ENCODE measurements at places on chromosomes 5 and 9.

DNA sequence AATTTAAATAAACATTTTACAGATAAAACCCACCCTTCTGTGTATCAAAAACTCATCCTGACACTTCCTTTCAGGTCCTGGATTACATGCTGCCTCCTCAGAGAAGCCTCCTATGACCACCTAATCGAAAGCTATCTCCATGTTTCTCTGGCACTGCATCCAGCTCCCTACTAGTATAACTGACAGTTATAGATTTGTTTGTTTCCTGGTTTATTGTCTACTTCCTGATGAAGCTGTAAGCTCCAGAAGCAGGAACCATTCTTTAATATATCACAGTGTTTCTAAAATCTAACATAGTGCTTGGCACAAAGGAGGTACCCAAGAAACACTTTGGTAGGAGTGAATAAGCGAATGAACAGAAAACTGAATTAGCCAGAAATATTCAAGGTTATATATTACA, 270.4 kb downstream of the EFNA5 start:
- no peak for DNase-seq

DNA sequence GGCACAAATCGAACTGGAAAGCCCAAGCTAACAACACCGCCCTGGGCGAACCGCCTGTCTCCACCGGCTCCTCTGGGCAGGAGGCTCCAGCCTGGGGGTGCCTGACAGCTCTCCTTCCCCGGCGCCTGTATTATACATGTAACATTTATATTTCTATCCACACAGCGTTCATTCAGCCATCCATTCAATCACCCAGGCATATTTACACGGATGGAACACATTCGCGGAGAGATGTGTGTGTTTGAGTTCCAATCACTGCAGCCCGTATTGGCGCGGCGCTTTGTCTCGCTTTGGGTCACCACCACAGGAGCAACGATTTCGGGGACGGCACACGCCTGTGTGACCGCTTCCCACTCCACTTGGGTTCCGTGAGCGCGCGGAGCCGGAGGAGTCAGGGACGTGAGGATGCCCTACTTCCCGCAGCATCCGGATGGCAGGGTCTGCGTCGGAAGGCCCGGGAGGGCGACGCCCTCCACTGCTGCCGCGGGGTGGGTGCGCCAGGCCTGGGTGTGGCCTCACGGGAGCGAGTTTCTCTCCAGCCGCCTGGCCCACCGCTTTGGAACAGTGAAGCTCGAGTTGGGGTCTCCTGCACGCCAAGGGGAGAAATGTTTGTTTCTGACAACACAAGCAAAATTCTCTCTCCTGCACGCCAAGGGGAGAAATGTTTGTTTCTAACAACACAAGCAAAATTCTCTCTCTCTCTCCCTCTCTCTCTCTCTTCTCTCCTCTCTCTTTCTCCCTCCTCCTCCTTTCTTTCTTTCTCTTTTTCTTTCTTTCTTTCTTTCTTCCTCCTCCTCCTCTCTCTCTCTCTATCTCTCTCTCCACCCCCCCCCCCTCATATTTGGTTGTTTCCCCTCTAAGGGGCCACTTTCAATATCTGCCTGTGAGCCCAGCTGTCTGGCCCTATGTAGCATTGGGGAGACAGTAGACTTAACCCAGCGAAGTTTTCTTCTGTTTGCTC, 1.1 kb upstream of the SV2C start:
- DNase-seq, result no peak

DNA sequence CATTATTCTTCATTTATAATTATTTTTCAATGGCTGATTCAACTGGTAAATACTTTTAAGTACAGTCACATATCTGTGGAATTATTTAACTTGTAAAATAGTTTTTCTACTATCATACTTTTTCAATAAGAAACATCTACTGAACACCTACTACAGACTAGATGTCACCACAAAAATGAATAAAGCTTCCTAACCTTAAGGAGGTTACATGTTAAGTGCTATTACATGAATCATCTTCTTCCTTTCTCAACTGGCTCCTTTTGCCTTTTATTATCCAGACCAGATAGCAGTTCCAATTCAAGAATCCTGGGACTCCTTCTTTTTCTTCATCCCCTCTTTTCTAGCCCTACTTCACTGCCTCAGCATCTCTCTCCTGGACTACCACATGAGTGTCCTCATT, 4.7 kb downstream of the PGGT1B start:
- DNase-seq, result no peak

GRCh38 chr9:87214991-87215390, 267.7 kb upstream of the GAS1 start:
- DNase-seq, result no peak

- DNase-seq, result no peak
These were observed 152.5 kb downstream of the APBA1 start for GRCh38 chr9:69519470-69520240.

GRCh38 chr9:134991808-134992754, 74.4 kb upstream of the FCN1 start:
- no peak for DNase-seq

GRCh38 chr9:108637340-108637739, 218.4 kb downstream of the ACTL7B start:
- DNase-seq, result no peak

GRCh38 chr5:43304525-43304924, 8.7 kb downstream of the HMGCS1 start:
- DNase-seq, result peak; percentile 81

DNA sequence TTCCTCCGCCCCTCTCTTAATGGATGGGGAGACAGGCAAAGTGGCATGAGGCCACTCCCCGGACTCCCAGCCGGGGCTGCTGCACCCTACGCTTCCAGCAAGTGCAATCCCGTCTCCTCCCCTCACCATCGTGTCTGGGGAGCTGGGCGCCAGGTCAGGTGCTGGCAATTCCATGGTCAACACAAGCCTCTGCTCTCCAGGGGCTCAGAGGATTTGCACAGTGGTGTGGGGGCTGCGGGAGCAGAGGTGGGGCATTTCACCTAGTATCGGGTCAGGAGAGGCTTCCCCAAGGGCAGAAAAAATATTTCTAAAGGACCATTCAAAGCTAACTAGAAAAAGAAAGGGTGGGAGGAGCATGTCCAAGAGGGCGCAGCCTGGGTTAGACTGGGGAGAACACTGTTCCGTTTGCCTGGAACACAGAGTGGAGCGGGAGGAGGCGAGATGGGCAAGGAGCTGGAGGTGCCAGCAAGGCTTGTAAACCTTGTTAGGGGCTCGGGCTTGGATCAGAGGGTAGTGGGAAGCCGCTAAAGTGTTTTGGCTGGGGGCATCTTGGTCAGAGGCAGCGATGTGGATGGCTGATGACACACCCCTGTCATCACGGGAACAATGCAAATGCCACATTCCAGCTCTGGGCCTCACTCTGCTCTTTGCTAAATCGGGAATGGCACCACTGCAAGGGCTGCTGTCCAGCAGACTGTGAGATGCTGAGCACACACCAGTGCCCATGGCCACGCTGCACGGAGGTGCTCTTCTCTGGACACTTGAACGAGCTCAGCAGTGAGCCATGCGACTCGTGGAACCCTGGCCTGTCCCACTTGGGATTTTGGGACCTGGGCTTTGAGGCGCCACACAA, 191.7 kb downstream of the CDK5RAP2 start:
- DNase-seq, result no peak

DNA sequence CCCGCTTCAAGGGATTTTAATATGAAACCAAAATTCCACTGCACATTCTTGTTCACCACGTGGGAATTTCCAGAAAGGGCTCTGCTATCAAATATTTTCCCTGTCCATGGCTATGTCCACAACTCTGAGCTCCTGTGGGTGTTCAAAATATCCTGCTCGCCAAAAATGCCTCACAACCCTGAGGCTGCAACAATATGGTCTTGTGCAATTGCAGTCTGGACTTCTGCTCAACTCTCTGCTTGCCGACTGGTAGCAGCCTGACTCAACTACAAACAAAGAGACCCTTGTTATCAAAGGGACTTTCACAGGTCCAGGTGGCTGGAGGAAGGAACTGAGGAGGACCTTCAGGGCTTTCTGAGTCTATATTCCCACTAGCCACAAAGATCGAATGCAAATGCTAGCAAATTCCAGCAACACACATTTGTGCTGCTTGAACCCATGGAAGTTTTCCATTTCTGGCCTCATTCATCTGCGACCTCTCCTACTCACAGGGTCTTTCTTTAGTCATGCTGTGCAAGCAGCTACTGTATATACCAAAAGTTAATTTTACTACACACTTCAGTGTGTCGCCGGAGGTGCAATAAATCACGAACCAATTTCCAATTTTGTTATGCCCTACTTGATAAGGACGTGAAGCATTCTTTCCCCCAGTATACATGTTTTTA, 169.2 kb upstream of the SLC30A5 start:
- no peak for DNase-seq

DNA sequence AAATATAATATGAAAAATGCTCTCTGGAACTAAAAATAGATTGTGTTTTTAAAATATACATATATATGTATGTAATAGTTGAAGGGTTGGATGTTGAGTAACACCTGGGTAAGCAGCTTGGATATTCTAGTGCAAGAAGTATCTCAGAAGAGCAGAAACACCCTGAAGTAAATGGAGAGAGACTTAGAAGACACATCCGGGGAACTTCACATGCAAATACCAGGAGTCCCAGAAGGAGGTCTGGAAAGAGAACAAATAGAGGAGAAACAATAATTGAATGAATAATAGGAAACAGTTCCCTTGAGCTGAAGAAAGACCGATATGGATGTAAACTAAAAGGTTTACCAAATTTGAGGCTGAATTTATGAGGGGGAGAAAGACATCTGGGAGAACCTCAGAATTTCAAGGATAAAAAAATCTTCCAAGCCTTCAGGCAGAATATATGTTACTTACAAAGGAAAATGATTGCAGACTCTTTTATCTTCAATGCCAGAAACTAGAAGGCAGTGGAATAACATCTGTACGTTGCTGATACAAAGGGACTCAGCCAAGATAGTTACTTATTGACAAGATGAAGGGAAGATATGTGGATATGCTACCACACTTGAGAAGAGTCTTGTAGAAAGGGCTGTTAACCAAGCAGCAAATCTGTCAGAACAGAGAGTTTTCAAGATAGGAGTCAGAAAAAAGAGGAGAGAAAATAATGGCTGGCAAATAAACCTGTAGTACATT, 42.7 kb downstream of the HSDL2 start:
- DNase-seq, result no peak

DNA sequence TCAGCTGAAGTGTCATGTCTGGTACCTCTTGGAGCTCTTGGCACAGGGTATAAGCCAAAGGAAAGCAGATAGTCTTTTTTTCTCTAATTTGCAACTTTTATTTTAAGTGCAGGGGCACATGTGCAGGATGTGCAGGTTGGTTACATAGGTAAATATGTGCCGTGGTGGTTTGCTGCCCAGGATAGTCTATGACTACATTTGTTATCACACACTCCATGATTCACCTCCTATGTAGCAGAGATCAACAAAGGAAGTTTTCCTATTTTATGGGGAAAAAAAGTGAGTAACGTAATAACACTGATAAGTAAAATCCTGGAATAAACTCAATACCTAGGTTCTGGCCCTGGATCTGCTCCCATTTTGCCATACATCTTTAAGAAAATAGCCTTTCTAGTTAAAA, 234.6 kb downstream of the CAAP1 start:
- no peak for DNase-seq

GRCh38 chr9:89792189-89793123, 187.6 kb downstream of the GADD45G start:
- no peak for DNase-seq

GRCh38 chr5:137743031-137743640, 7.2 kb upstream of the KLHL3 start:
- DNase-seq, result peak; percentile 77

- DNase-seq, result no peak
These were observed 45.1 kb downstream of the PDE8B start for GRCh38 chr5:77255617-77256016.

DNA sequence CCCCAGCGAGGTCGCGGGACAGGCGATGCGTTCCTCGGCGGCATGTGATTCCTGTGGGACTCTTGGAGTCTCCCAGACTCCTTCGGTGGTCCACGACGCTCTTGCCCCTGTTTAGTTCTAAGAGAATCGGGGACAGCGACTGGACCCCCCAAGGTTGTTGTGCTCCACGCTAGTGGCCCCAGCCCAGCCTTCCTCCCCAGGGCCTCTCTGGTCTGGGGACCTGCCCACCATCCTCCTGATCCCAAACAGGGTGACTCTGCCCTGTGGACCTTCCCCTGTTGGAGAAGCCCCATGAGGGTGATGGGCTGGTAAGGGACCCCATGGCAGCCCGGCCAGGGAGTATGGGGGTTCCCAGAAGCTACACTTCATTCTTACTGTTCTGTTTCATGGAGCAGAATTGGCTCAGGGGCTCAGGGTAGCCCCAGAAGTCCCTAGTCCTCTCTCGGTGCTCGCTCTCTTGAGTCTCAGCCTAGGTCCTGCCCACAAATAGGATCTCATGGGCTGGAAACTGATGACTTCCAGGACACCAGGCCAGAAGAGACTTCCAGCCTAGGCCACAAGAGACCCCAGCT, 880 bp downstream of the CARD19 start:
- no peak for DNase-seq

DNA sequence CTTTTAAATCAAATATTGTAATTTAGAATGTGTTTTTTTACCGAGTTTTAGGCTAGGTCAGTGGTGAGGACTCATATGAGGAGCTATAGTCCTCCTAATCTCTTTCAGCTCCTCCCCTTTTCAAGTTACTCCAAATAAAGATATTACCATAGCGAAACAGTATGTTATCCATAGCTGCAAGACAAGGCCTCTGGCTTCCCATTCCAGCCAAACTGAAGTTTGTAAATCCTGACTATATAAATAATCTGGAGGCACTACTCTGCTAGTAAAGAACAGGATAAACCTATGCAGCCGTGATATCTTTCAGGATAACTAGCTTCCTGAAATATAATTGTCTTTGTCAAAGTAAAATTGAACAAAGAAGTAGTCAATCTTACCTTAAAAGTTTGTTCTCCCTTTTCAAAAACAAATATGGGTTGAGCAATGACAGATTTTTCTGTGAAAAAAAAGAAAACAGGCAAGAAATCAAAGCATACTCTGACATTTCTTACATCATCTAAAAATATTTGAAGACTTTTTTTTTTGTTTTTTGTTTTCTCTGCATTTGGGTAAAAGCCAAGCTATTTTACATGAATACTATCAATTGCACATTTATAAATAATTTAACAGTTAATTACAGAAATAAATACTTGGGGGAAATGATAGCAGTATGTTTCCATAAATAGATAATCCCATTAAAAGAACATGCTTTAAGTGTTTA, 29.3 kb upstream of the NADK2 start:
- no peak for DNase-seq

DNA sequence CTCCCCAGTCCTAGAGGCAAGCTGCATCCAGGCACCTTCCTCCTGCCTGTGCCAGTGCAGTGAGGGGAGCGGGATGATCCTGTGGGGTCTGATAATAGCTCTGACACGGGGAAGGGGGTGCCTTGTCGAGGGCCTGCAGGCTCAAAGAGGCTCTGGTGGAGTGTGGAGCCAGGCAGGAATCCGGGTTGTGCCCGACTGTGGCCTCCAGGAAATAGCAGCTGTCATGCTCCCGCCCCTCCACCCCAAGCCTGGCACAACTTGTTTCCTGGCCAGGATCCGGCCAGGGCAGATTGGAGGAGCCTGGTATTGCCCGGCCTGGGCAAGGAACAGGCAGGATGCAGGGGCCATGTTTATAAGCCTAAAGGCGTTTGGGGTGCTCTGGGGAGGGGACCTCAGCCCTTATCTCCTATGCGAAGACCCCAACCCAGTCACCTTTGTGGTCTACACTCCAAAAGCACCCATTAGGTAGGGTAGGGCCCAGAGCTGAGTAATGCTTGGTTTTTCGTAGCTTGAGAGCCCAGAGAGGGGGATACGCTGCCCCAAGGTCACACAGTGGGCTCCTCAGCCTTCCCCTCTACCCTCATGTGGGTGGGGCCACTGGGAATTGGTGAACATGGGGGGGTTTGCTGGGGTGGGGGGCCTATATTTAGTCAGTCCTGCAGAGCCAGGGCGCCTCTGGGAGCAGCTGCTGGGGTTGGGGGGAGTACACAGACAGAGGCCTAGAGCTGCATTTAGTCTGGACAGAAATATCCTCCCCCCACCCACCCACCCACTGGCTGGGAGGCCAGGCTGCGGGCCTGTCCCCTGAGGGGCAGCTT, 12.2 kb downstream of the CXXC5 start:
- DNase-seq, result no peak

Measured in inflammatory macrophage treated with lipopolysaccharide for 4 hours (primary cell).